ENCODE measurements at places on chromosomes 13 and 19.

GRCh38 chr13:50126263-50126992 is 111.2 kb downstream of the KCNRG start:
- DNase-seq: no peak

DNA sequence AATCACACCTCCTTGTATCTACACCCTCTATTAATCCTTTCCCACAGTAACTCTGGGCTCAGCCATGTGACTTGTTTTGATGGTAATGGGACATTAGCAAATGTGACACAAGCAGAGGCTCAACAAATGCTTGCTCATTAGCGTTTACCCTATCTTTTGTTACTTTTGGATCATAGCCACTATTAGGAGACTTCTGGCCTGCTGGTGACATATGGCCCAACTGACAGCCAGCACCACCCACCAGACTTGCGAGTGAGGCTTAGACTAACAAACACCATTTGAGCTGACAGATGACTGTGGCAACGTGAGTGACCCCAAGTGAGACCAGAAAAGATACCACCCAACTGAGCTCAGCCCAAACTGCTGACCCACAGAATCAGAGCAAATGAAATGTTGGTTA is 154.1 kb downstream of the OLFM4 start:
- no peak for DNase-seq

DNA sequence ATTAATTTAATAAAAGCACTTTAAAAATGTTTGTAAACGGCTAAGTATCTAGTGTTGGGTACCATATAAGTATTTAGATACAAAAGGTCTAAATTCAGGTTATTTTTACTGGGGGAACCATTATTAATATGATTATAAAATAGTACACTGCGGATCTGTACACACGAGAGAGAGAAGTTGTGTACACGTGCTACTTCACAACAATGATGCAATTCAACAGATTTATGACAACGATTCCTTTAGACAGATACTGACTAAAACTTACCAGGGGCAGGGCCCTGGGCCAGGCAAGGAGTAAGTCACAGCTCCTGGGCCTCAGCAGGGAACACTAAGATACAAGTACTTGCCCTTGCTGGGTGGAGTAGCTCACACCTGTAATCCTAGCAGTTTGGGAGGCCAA is 29.1 kb upstream of the TPTE2 start:
- DNase-seq: no peak

GRCh38 chr19:2575734-2576481 is 100.0 kb downstream of the GADD45B start:
- no peak for DNase-seq

GRCh38 chr13:105778196-105778595 is 757.3 kb downstream of the EFNB2 start:
- no peak for DNase-seq

Data from kidney glomerular epithelial cell (primary cell).